ENCODE measurements at places on chromosomes 16 and 17. TPM values are rescaled to one million over a fixed set of nuclear protein-coding genes. Genes with fewer than 3 reads are reported as not detected.

The KRT13 gene
- not detected for total RNA-seq

DNA sequence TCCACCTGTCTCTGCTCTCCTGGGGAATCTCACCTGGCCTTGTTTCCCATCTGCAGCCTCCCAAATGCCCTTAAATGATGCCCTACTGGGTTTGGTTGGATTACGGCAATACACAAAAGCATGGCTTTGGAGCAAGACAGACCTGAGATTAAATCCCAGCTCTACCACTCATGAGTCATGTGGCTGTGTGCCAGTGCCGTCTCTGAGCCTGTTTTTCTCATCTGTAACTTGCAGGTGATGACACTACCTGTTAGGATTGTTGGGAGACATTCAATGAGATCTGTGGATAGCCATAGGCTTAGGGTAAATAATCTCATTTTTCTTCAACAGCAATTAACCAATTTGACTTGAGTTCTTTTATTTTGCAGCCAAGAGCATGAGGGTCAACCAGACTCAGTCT is 240.3 kb downstream of the MAF start:
- DNase-seq = no peak

DNA sequence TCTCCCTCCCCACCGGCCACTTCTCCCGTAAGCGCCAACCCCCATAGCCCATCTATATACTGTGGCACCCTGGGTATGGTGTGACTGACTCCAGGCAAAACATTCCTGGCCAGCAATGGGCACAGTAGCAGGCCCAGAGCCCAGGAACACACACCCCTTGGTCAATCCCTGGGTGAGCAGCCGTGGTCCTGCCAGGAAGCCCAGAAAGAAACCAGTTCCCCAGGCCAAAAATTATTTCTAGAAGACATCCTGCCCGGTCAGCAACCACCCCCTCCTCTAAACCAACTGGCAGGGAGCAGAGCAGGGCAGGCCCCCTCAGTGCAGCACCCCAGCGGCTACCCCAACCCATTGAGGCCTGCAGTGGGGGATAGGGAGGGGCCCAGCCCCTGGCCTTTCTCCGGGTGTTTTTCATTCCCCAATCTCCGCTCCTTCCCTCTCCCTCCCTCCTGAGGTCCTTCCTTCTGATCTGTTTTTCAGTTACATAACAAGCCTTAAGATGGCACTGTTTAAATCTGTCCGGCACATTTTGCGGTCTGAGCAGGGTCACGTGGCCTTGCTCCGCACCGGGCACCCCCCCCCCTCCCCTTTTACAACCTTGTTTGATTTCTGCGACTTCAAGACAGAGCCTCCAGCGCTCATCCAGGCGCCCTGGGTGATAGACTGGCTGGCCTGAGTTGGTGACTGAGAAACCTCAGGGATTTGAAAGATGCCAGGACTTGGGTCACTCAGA is 2.0 kb downstream of the NPTX1 start:
- no peak for DNase-seq

GRCh38 chr17:45293413-45294211 is 23.2 kb downstream of the MAP3K14 start:
- peak; percentile 94 for DNase-seq

GRCh38 chr17:60102632-60103096 is 23.9 kb upstream of the HEATR6 start:
- DNase-seq = peak; percentile 84

The ZP2 gene
- not detected for total RNA-seq

- DNase-seq = no peak
These were observed 51.3 kb upstream of the CCL1 start for GRCh38 chr17:34414339-34414738.

- no peak for DNase-seq
These were observed 19.1 kb downstream of the PDP2 start for GRCh38 chr16:66899310-66899944.

GRCh38 chr17:412211-413015 is 59.8 kb upstream of the RPH3AL start:
- DNase-seq = no peak

DNA sequence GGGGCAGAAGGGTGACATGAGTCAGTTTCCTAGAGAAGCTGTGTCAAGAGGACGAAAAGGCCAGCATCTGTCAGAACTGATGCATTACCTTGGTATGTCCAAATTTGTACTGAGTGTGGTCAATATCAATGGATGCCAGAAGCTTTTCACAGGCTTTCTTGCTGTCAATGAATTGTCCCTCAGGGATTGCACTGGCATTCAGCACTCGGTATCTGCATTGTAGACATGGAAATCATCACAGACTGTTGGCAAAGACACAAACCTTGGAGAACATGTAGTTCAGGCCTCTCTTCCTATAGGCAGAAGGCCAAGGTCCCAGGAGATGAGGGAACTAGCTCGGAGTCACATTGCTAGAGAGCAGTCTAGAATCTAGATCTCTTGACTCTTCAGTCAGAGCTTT is 16.6 kb downstream of the MYH3 start:
- no peak for DNase-seq

GRCh38 chr17:19720210-19720475 is 3.8 kb upstream of the SLC47A2 start:
- no peak for DNase-seq

The SMIM36 gene
- not detected for total RNA-seq

DNA sequence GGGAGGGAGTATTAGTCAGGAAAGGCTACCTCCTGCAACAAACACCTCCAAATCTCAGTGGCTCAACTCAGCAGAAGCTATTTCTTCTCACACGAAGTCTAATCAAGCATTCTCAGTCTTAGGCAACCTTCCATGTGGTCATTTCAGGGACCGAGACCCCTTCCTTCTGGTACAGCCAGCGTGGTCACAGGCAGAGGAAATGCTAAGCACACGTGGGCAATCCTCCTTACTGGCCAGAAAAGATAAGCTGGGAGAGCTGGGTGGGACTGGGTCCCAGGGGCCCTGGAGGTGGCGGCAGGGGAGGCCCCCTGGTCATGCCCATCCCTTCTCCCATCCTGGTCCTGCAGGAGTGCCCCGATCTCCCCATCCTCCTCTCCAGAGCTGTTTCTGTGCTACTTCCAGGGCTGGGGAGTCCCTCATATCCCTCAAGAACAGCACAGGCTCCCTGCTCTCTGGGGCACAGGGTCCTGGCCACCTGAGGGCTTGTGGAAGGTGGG is 5.7 kb upstream of the CX3CL1 start:
- DNase-seq = peak; percentile 42

GRCh38 chr17:79073706-79074088 is 927 bp upstream of the ENGASE start:
- DNase-seq = no peak

The GNAO1 gene
- 39.1 TPM for total RNA-seq

The SRRM2 gene
- 360 TPM for total RNA-seq

The FSCN2 gene
- 2.0 TPM for total RNA-seq

DNA sequence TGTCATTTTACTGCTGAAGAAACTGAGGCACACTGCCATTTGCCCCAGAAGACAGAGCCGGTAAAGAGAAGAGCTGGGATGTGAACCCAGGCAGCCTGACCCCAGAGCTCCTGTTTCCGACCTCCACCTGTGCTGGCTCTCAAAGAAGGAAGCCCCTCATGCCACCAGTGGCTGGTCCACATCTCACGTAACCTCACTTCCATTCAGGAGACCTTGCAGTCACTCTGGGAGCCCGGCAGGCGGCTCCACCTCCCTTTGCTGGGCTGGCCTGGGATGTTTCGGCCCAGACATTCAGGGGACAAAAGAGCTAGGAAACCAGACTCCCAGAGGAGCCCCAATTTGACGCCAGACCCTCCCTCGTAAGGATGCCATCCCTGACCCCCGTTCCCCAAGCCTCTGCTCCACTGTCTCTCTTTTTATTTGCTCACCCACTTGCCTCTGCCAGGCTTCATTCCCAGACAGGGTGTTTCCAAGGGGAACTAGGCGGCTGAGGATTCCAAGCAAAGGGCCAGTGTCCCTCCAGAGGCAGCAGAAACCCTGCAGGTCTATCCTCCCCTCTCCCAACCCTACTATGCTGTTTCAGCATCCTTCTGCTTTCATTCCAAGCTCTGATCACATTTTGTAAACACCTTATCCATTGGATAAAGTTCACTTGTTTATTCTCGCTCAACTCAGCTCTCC is 2.8 kb downstream of the TAF1C start:
- DNase-seq = no peak

DNA sequence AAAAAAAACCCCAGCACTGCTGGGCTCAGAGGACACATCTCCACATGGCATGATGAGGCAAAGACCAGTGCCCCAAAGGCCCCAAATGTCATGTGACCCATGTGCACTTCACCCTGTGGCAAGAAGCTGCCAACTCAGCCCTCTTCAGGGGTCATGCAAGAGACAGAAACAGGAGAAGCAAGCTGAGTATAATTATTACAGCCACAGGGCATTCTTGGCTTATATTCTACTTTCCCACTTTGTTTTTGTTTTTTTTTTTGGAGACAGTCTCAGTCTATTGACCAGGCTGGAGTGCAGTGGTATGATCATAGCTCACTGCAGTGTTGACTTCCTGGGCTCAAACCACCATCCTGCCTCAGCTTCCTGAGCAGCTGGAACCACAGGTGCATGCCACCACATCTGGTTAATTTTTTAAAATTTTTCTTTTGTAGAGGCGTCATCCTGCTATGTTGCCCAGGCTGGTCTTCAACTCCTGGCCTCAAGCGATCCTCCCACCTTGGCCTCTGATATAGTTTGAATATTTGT is 32.7 kb upstream of the LITAF start:
- DNase-seq = no peak

GRCh38 chr16:2955438-2955778 is 8.7 kb upstream of the KREMEN2 start:
- no peak for DNase-seq

The DHRS11 gene
- total RNA-seq = 3.5 TPM

The GAS2L2 gene
- total RNA-seq = not detected

- no peak for DNase-seq
These were observed 12.4 kb downstream of the COL1A1 start for GRCh38 chr17:50188921-50189549.

DNA sequence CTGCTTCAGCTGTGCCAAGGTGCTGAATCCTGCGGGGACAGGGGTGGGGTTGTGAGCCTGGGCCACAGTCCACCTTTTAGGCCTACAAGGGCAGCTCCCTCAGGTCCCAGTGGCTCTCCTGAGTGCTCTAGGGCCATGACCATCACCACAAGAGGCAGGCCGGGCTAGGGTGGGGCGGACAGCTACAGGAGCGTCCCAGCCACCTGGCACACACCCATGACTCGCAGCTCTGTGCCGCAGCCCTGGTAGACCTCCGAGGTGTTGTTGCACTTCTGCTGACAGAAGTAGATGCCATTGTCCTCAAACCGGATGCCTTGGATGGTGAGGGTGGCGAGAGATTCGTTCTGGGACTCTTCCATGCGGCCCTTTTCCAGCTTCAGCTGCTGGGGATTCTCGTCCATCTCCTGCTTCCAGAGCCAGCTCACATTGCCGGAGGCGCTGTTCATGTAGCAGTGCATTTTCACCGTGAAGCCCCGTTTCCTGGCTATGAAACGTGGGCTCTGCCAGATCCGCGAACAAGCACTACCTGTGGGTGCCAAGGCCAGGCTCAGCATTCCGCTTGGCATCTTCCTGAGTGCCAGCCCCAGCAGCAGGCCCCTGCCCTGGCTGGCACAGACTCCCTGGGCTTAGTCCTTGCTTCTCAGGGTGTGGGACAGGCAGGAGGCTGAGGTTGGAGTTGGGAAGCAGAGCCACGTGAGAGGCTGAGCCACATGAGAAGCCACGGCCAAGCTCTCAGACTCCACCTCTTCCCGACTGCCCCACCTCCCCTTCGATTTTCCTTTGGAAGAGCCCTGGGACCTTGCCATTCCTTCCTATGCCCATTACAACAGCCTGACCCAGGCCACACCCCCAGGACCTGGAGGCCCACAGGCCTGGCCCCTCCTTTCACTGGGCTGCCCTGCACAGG is 2.0 kb downstream of the CD79B start:
- DNase-seq = no peak

DNA sequence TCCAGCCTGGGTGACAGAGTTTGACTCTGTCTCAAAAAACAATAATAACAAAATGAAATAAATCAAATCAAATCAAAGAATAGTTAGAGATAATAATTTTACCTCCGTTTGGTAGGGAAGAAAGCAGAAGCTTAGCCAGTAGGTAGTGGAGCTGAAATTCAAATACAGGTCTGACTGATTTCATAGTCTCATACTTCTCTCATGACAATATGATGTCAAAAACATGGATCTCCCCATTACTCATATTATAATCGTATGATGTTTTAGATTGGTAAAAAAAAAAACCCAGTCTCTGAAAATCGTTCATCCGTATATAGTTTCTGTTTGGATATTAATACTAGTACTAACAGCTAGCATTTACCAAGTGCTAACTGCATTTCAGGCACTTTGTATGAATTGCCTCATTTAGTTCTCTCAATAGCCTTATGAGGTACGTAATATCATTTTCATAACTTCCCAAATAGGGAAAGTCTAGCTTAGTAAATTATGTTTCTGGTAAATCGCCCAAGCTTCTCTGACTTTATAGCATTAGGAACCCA is 48.7 kb downstream of the CDH8 start:
- no peak for DNase-seq

GRCh38 chr17:82915757-82916027 is 75.9 kb upstream of the ZNF750 start:
- no peak for DNase-seq

The CASKIN1 gene
- 0.05 TPM for total RNA-seq

DNA sequence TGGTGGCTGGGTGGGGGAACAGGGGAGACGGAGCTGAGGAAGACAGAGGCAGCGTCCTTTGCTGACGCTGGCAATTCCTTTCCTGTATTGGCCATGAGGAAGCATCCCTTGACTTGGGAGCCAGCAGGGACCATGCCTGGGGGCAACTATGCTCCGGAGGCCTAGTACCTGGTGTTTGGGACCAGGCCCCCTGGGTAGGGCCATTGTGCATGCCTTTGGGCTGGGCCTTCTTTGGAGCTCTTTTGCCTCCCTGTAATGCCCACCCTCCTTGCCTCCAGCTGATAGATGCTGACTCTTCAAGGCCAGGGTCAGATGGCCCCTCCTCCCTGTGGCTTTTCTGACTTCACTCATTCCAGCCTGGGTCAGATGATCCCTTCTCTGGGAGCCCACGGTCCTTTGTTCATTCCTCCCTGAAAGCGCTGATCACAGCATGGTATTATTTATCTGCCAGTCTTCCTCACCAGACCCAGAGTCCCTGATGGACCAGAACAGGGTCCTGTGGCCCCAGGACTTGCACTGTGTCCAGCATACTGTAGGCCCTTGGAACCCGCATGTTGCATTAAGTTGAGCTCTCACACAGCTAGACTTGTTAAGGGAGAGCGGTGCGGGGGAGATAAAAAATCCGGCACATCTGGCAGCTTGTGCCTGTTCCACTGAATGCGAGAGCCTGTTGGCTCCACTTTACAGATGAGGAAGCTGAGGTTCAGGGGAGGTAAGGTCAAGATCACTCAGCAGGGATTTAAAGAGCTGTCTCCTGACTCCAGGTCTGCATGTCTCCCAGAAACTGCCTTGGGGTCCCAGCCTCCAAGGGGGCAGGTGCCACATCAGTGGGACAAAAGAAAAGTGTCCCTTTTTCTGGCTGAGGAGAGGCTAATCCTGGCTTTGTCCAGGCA is 2.9 kb downstream of the STARD3 start:
- no peak for DNase-seq

DNA sequence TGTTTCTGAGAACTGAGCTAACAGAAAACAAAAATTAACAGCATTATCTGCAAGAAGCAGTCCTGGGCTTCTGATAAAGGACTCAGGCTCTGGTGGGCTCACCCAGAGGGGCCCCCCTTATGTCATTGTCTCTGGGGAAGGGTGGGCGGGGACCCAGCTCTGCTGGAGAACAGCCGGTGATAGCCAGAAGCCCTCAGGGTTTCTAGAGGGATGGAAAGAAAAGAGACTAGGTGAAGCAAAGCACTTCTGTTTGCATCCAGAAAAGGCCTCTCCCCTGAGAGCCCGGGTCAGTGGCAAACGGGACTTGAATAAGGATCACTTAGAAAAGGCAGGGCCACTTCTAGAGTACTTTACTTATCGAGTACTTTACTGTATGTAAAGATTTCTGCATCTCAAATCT is 7.0 kb upstream of the CDC42EP4 start:
- DNase-seq = no peak

Data from posterior vena cava (tissue), 2 donors.